SK-N-SH (cell line): ENCODE measurements at places on chromosomes 12 and 14.

DNA sequence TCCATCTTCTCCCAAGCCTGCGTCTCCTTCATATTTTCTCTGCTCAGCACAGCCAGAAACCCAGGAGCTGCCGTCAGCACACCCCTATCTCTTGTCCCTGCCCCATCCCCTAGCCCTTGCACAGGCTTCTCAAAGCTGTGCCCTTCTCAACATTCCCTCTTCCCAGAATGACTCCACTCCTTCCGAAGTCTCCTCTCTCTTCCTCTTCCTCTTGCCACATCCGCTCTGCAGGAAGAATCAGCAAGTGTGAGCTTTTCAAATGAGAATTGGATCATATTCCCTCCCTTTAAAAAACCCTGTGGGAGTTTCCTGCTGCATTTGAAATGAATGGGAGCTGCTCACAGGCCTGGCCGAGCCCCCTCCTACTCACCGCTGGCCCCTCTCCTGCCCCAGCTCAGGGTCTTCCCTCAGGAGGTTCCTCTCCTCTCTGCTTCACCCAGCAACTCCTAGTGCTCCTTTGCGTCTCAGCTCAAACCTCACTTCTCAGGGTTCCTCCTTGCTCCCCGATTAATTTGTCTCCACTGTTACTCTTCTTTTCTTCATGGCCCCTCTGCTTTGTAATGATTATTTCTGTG is 528.5 kb upstream of the CCDC196 start:
- no peak overlapping the region for H3K4me3 ChIP-seq
- H3K27ac ChIP-seq: no peak overlapping the region
- H3K27me3 ChIP-seq: no peaks in the 10 kb centered on the region
- H3K36me3 ChIP-seq: no peaks in the 10 kb centered on the region
- H3K4me1 ChIP-seq: no peaks in the 10 kb centered on the region
- no peak for DNase-seq

DNA sequence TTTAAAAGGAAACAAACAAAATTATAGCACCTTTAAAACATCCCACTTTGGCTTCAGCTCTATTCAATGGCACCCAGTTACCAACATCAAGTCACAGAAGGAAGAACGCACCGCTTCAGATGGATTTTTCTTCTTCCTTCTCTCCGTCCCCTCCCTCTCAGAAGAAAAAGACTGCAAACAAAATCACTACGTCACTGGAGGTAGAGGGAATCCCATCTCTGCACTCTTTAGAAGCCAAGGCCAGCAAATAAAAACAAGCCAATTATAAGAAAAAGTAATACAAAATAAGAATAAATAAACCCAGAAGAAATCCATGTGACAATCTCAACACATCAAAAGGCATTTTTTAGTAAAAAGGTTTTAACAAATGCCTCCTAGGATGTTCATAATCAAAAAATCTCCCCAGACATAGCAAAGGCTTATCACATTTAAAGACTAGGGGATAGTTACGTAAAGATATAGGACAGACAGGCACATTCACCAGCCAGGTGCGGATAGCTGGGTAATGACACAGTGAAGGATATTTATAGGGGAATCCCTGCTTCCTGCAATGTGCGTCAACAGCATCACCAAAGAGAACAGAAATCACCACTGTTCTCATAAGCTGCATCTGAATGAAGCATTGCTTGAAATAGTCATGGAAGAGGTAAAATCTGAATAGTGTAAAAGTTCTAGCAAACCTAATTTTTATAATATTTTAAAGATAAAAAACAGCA is 89.4 kb downstream of the R3HDM2 start:
- H3K4me3 ChIP-seq: no peak overlapping the region
- H3K4me1 ChIP-seq: peaks cover 2% of the 10 kb centered on the region; the same call in 1 of the 2 replicates
- no peaks in the 10 kb centered on the region for H3K36me3 ChIP-seq
- DNase-seq: no peak

- H3K4me1 ChIP-seq: no peaks in the 10 kb centered on the region
- no peaks in the 10 kb centered on the region for H3K27me3 ChIP-seq
- no peak for DNase-seq
Measured at GRCh38 chr14:24465805-24466204, 23.2 kb upstream of the SDR39U1 start.

DNA sequence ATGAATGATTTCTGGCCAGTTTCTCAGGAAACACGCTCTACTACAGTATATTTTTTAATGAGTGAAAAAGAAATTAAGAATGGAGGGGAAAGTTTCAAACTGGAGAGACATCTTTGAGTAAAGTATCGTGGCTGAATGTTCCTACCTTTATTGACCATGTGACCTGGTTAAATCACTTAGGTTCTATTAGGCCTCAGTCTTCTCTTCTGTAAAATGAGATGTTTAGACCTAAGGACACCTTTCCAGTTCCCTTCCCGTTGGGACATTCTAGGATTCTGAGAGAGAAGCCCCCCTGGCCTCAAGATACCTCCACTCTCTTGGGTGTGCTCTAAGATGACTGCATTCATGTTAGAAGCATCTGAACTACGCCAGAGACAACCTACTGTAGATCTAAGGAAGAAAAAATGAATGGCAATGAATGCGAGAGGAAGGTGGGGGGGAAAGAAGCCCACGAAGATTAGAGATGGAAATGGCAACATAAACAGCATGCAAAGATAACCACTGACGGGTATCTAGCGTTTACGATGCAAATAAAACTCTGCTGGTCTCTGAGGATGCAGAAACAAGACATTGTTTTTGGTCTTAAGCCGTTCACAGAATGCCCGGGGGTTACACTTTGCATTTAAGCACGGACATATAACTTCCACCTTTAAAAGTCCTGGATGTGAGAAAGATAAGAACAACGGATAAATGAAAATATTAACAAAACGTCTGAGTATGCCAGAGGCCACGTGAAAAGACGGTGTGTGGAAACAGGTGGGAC is 599 bp upstream of the CPSF6 start:
- peak overlapping the region; percentile 94 for H3K4me3 ChIP-seq
- DNase-seq: no peak
- H3K27me3 ChIP-seq: no peaks in the 10 kb centered on the region
- H3K4me1 ChIP-seq: no peaks in the 10 kb centered on the region; the same call in 1 of the 2 replicates
- H3K27ac ChIP-seq: peak overlapping the region; percentile 91
- peaks cover 2% of the 10 kb centered on the region; the same call in 1 of the 2 replicates for H3K36me3 ChIP-seq

DNA sequence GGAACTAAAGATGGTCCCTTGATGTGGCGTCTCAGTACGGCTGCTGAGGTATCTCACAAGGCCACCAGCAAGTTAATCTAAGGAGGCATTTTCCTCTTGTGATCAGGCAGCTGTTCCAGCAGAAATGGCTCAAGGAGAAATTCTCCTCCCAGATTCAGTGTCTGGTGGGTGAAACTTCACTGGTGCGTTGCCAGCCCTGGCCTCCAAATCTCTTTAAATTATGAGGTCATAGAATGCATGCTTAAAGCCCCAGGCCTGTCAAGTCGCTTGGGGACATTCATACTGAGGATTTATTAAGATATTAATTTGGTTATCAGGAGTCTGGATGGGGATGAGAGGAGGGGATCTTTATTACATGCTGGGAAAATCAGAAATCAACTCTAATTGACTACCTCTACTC is 72.9 kb downstream of the PPP2R5C start:
- peaks cover 10% of the 10 kb centered on the region for H3K4me1 ChIP-seq
- no peak overlapping the region for H3K27ac ChIP-seq
- peaks cover 7% of the 10 kb centered on the region for H3K36me3 ChIP-seq
- no peaks in the 10 kb centered on the region for H3K27me3 ChIP-seq
- no peak for DNase-seq
- no peak overlapping the region for H3K4me3 ChIP-seq

DNA sequence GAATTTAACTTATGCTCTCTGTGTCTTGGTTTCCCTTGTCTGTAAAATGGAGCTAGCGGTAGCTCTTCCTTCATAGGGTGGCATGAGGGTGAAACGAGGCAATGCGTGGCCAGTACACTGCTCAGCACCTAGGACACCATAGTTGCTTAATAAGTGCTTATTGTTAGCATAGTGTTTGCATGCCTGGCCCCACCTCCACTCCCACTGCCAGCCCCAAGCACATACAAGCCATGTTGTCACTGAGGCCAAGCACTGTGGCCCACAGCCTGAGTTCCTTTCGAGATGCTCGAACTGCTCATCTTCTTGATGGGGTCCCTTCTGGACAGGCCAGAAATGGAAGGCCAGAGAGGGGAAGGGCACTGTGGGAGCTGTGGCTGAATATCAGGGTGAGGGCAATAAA is 839 bp downstream of the FICD start:
- H3K27ac ChIP-seq: 0 out of 2 replicates have a peak overlapping the region, but pooled peaks have one; percentile 40
- H3K27me3 ChIP-seq: no peaks in the 10 kb centered on the region
- peaks cover 37% of the 10 kb centered on the region for H3K36me3 ChIP-seq

DNA sequence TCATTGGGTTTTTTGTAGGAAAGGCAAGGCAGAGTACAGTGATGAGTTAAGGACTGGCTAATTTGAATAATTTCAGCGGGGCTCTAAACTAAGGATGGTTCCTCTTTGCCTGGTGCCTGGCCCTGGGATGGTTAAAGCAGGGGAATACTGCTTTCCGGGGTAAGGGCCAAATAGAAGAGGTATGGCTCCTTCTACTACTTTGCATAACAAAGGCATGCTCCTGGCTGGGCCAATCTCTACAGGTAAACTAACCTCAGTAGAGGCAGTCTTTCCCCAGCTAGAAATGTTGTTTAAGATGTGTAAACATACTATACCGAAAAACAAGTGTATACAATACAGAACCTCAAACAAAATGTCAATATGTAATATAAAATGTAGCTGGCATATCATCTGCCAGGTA is 1239.0 kb downstream of the SLC16A7 start:
- H3K4me3 ChIP-seq: no peak overlapping the region
- H3K4me1 ChIP-seq: no peaks in the 10 kb centered on the region
- no peaks in the 10 kb centered on the region for H3K36me3 ChIP-seq

DNA sequence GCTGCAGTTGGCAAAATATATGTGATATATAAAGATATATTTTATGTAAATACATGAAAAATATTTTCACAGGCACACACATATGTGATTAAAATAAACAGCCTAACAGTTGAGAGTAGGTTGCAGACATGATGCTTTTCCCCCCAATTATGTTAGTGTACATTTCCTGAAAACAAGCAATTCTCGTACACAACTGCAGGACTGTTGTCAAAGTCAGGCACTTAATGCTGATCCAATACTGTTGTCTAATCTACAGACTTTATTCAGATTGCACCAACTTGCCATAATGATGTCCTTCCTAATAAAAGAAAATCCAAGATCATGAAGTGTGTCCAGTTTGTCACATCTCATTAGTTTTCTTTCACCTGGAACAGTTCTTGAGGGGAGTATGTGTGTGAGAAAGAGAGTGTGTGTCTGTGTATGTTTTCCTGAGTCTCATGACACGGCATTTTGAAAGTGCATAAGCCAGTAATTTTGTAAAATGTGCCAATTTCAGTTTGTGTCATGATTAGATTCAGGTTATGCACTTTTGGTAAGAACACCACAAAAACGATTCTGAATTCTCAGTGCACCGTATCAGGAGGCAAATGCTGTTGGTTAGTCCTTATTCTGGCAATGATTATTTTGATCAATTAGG is 16.5 kb upstream of the SEL1L start:
- no peak for DNase-seq
- no peaks in the 10 kb centered on the region for H3K27me3 ChIP-seq
- H3K4me1 ChIP-seq: no peaks in the 10 kb centered on the region

DNA sequence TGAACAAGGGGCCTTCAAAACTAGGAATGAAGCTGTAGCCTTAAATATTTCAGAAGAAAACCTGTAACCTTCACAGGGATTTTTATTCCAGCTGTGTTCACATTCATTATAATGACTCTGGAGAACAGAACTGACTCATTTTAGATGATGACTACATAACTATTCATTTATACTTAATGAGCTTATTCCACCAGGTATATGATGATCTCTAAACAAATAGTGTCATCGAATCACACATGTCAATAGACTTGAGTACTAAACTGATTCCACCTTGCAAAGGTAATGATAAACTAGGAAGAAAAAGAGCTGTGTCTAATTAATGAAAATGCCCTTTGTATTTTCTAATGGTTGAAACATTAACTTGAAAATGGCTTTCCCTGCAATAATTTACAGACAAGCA is 433.2 kb downstream of the PDZRN4 start:
- no peaks in the 10 kb centered on the region for H3K36me3 ChIP-seq
- H3K4me3 ChIP-seq: no peak overlapping the region
- no peak for DNase-seq
- no peak overlapping the region for H3K27ac ChIP-seq

GRCh38 chr12:5102806-5103205 is 59.1 kb downstream of the KCNA5 start:
- no peak for DNase-seq
- H3K4me3 ChIP-seq: no peak overlapping the region
- H3K27me3 ChIP-seq: no peaks in the 10 kb centered on the region
- H3K4me1 ChIP-seq: no peaks in the 10 kb centered on the region
- no peaks in the 10 kb centered on the region for H3K36me3 ChIP-seq
- H3K27ac ChIP-seq: peak overlapping the region; percentile 50

DNA sequence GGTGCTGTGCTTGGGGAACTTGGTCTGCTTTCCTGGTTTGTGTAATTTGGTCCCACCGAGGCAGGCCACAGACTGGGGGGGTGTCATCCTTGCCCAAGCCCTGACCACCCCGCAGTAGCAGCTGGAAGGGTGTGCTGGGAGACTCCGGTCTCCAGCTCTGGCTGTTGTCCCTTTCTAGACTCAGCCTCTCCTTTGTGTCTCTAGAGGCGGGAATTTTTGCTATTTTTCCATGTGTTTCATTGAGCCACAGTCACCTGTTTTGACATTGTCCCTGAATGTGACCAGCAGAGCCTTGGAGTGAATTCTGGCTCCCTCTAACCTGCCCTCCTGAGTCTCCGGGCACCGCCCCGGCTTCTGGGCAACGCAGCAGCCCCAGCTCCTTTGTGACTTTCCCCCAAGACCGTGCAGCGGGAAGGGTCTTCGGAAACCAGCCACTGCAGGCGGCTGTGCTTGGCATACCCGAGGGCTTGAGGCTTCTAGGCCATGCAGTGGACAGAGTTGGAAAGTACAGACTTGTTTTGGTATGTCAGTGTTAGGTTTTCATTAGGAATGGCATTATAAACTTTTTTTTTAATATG is 98.6 kb downstream of the TNFAIP2 start:
- H3K4me3 ChIP-seq: no peak overlapping the region
- H3K4me1 ChIP-seq: no peaks in the 10 kb centered on the region
- no peak overlapping the region for H3K27ac ChIP-seq
- no peaks in the 10 kb centered on the region for H3K27me3 ChIP-seq
- no peak for DNase-seq

DNA sequence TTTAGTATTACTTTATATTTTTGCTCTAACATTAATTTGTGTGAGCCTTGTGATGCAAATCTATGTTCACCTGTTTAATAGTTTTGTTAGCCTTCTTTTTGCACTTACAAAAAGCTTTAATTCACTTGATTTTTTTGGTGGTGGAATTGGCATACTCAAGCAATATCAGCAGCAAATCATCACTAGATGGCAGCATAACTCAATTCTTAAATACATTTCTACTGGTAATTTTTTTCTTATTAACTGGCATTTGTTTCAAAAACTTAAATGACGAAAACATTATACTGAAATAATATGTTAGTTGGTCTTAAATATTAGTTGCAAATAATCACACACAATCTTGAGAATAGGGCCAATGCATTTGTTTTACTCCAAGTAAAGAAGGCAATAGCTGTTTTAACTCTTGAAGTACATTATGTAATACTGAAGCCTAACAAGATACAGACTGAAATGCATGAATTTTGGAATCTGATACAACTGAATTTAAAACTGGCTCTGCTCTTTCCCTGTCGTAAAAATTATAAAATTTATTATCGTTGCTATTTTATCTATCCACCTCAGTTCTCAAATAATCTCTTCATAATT is 151.5 kb downstream of the ATXN7L3B start:
- no peaks in the 10 kb centered on the region for H3K36me3 ChIP-seq
- no peak overlapping the region for H3K4me3 ChIP-seq
- DNase-seq: peak; percentile 5
- H3K4me1 ChIP-seq: no peaks in the 10 kb centered on the region
- no peak overlapping the region for H3K27ac ChIP-seq

GRCh38 chr12:79121486-79121885 is 256.9 kb downstream of the SYT1 start:
- no peaks in the 10 kb centered on the region; the same call in 1 of the 2 replicates for H3K4me1 ChIP-seq
- DNase-seq: peak; percentile 19
- H3K36me3 ChIP-seq: peaks cover 6% of the 10 kb centered on the region
- H3K4me3 ChIP-seq: no peak overlapping the region
